Anterior cingulate cortex (tissue), 58 donors: ENCODE measurements at places on chromosomes 6 and 20.

GRCh38 chr20:483815-484644 is 21.7 kb upstream of the TBC1D20 start:
- peak; percentile 4 for DNase-seq

- DNase-seq = no peak
These were observed 107.3 kb downstream of the CEP57L1 start for GRCh38 chr6:109202409-109203264.

DNA sequence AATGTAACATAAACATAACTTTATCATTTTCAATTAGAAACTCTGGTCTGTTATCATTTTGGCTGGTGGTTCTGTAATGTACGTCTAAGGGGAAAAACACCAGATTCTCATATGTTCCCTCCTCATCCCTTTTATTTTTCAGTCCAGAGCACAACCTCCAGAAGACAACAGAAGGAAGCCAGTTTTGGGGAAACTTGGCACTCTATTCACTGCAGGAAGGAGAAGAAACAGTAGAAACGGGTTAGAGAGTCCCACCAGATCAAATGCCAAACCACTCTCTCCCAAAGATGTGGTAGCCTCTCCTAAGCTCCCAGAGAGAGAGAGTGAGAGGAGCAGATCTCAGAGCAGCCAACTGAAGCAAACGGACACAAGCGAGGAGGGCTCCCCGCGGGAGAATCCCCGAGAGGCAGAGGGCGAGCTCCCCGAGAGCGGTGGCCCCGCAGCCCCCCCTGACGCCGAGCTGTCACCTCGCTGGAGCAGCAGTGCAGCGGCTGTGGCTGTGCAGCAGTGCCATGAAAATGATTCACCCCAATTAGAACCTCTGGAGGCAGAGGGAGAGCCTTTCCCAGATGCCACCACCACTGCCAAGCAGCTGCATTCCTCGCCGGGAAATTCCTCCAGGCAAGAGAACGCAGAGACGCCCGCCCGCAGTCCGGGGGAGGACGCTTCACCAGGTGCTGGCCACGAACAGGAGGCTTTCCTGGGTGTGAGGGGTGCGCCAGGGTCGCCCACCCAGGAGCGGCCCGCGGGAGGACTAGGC is 117.8 kb downstream of the RTN4IP1 start:
- no peak for DNase-seq

DNA sequence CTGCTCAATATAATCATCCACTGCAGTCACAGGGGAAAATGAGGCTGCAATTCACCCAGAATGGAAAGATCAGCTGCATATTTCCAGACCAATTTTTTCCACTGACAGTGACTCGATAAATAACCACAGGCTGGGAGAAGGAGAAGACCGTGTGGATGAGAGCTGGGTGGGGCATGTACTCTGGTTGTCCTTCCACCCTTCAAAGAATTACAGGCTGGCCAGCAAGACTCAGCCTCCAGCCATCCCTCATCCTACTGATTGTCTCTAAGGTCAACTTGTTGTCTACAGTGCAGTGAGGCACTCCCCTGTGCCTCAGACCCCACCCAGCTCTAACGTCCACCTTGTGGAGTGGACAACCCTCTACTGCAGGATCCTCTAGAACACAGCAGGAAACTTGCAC is 14.5 kb upstream of the MAS1 start:
- no peak for DNase-seq
